ENCODE measurements at places on chromosomes 12 and 14.

- no peak overlapping the region for H3K4me3 ChIP-seq
- DNase-seq: no peak
- no peak overlapping the region for H3K27ac ChIP-seq
- H3K4me1 ChIP-seq: no peaks in the 10 kb centered on the region
These were observed 53.2 kb downstream of the DACT1 start for GRCh38 chr14:58690801-58691516.

DNA sequence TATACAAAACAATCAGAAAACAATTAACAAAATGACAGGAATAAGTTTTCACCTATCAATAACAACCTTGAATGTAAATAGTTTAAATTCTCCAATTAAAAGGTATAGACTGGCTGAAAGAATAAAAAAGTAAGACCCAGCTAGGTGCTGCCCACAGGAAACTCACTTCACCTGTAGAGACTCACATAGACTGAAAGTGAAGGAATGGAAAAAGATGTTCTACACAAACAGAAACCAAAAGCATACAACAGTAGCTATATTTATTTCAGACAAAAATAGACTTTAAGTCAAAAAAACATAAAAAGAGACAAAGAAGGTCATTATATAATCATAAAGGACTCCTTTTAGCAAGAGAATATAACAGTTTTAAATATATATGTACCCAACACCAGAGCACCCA lies 152.4 kb upstream of the PWP1 start:
- H3K4me1 ChIP-seq: no peaks in the 10 kb centered on the region
- no peak overlapping the region for H3K4me3 ChIP-seq
- no peak overlapping the region for H3K27ac ChIP-seq
- DNase-seq: no peak

GRCh38 chr12:18723752-18724151 lies 14.1 kb downstream of the PLCZ1 start:
- no peaks in the 10 kb centered on the region for H3K36me3 ChIP-seq
- no peaks in the 10 kb centered on the region for H3K27me3 ChIP-seq
- DNase-seq: no peak
- no peak overlapping the region for H3K27ac ChIP-seq
- H3K4me1 ChIP-seq: peaks cover 4% of the 10 kb centered on the region
- no peak overlapping the region for H3K4me3 ChIP-seq

GRCh38 chr12:31589904-31590641 lies 863 bp downstream of the DENND5B start:
- H3K27me3 ChIP-seq: no peaks in the 10 kb centered on the region
- no peaks in the 10 kb centered on the region for H3K36me3 ChIP-seq
- peak overlapping the region; percentile 92 for H3K4me3 ChIP-seq
- H3K27ac ChIP-seq: peak overlapping the region; percentile 96

DNA sequence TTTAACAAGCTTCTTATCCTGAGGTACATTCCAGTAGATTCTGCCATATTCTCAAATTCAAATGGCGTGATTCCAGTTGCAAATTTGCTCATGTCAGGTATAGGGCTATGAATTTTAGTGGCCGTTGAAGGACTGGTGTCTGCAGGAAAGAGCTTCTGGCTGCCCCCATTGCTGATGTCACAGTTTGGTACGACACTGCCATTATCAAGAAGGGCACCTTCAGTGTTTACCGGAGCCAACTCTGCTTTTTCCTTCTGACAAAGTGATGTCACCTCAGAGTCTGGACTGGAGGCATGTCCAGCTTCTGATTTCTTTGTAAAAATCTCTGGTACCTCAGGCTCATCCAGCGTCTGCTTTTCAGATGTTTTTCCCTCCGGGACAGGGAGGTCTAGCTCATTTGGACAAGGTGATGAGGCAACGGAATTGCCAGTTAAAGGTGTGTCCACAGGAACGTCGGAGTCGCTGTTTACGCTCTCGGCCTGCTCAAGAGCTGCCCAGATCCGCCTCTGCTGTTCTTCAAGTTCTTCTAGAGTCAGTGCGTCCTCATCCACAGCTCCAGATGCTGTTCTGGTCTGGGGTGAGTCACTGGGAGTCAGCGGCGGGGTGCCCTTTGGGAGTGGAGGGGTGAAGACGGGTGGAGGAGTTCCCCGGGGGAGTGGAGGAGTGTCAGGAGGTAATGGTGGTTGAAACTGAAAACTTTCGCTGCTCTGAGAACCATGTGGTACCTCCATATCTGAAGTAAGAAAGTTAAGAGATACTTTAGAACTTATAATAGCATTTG lies 27.0 kb downstream of the ZCCHC8 start:
- H3K4me1 ChIP-seq: no peaks in the 10 kb centered on the region
- H3K27me3 ChIP-seq: no peaks in the 10 kb centered on the region
- peaks cover 56% of the 10 kb centered on the region for H3K36me3 ChIP-seq
- no peak overlapping the region for H3K4me3 ChIP-seq

DNA sequence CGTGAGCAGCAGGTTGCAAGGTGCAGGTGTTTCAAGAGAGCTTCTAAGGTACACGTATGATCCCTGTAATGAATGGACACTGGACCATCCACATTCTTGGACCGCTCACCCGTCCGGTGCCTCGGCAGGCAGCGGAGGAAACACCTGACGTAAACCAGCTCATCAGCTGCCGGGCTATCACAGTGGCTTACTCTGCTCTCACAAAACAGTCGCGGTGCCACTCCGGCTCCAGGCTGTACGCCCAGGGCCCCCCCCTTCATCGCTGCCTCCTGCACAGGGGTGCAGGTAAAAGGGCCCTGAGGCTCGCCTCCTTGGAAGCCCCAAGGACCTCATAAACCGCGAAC lies 436 bp downstream of the VPS33A start:
- H3K4me1 ChIP-seq: no peaks in the 10 kb centered on the region
- H3K36me3 ChIP-seq: peaks cover 23% of the 10 kb centered on the region
- H3K27me3 ChIP-seq: no peaks in the 10 kb centered on the region

- H3K36me3 ChIP-seq: no peaks in the 10 kb centered on the region
- no peak overlapping the region for H3K4me3 ChIP-seq
- H3K4me1 ChIP-seq: no peaks in the 10 kb centered on the region
These were observed 4.9 kb upstream of the SUSD6 start for GRCh38 chr14:69606258-69607184.

- H3K27me3 ChIP-seq: no peaks in the 10 kb centered on the region
- H3K36me3 ChIP-seq: peaks cover 20% of the 10 kb centered on the region
- no peak for DNase-seq
- H3K27ac ChIP-seq: no peak overlapping the region
- H3K4me3 ChIP-seq: no peak overlapping the region
- H3K4me1 ChIP-seq: peaks cover 3% of the 10 kb centered on the region
These were observed 6.1 kb downstream of the NT5DC3 start for GRCh38 chr12:103834942-103835341.

DNA sequence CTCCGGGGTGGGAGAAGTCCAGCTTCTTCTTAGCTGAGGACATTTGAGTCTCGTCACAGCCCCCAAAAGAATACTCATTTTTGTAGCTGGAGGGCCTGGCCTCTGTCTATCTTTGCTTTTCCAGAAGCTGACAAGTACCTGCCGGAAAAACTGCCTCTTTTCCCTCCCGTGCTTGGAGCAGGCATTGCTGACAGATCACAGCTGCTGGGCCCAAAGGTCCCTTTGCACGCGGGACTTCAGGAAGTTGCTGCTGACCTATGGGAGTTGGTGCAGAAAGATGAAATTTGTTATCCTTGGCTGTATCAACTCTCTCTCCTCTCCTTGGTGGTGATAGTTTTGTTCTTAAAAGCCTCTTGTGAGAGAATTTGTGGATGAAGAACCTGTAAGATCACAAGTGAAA lies 92.8 kb downstream of the PAPOLA start:
- H3K4me1 ChIP-seq: no peaks in the 10 kb centered on the region
- no peak overlapping the region for H3K4me3 ChIP-seq
- peaks cover 20% of the 10 kb centered on the region for H3K27me3 ChIP-seq
- no peak overlapping the region for H3K27ac ChIP-seq
- no peaks in the 10 kb centered on the region for H3K36me3 ChIP-seq
- no peak for DNase-seq

GRCh38 chr14:79656496-79656895 lies 554.8 kb downstream of the DIO2 start:
- no peak for DNase-seq
- peaks cover 9% of the 10 kb centered on the region for H3K4me1 ChIP-seq
- no peaks in the 10 kb centered on the region for H3K36me3 ChIP-seq
- no peak overlapping the region for H3K27ac ChIP-seq
- no peak overlapping the region for H3K4me3 ChIP-seq

DNA sequence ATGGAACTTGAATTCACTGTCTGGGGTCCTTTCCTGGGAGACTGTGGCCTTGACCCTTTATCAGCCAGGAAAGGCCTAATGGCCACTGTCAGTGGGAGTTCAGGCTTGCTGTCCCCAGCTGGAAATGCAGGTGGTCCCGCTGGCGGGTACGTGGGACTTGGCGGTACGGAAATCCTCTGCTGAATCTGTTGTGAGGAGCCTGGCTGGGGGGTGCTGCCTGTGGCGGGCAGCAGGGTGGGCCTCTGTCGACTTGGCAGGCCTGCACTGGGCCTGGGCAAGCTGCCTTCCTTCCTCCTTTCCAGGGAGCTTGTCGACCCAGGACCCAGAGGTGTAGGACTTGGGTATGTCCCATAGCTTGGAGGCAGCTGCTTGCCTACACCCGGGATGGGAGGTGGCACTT lies 26.3 kb downstream of the ZFYVE21 start:
- H3K27ac ChIP-seq: no peak overlapping the region
- peak; percentile 38 for DNase-seq
- peaks cover 11% of the 10 kb centered on the region for H3K36me3 ChIP-seq
- no peaks in the 10 kb centered on the region for H3K4me1 ChIP-seq
- H3K27me3 ChIP-seq: no peaks in the 10 kb centered on the region
- H3K4me3 ChIP-seq: no peak overlapping the region

DNA sequence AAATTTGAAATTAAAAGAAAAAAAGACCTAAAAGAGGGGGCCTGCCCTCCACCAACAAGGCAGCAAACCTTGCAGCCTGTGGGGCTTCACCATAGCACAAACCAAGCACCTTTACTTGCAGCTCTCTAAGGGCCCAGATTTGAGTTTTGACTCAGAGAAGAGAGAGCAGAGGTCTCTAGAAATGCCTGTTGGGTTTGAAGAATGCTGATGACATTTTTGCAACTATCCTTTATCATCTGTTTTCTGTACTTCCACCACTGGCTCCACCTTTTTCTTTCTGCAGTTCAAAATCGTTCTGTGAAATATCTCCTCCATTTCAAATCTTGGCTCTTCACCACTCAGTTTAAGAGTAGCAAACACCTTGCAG lies 83.8 kb upstream of the HMGA2 start:
- peak overlapping the region; percentile 84 for H3K4me3 ChIP-seq
- peak overlapping the region; percentile 89 for H3K27ac ChIP-seq
- no peak for DNase-seq
- H3K4me1 ChIP-seq: peaks cover 3% of the 10 kb centered on the region
- H3K36me3 ChIP-seq: no peaks in the 10 kb centered on the region

DNA sequence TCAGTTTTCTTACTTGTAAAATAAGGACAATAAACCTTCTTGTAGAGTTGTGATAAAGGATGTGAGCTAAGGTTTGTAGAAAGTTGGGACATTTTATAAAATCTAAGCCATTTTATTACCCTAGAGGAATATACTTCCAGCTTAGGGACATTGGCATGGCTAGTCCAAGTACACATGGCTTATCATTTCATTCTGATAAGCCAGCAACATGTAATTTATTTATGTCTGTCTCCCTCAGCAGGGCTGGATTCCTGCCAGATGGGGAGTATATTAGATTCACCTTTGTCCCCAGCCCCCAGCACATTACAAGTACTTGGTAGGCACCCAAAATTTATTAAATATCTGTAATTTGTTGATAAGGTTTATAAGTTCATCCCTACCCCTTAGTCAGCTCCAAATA lies 6.3 kb upstream of the ATG14 start:
- H3K27me3 ChIP-seq: no peaks in the 10 kb centered on the region
- no peaks in the 10 kb centered on the region for H3K4me1 ChIP-seq
- no peak for DNase-seq
- H3K4me3 ChIP-seq: no peak overlapping the region

- H3K27ac ChIP-seq: no peak overlapping the region
- no peaks in the 10 kb centered on the region for H3K36me3 ChIP-seq
- DNase-seq: no peak
- no peaks in the 10 kb centered on the region for H3K4me1 ChIP-seq
These were observed 147.9 kb upstream of the NCOR2 start for GRCh38 chr12:124715121-124715990.

GRCh38 chr14:91293281-91293680 lies 48.8 kb upstream of the GPR68 start:
- no peaks in the 10 kb centered on the region for H3K4me1 ChIP-seq
- no peaks in the 10 kb centered on the region for H3K27me3 ChIP-seq
- peaks cover 38% of the 10 kb centered on the region for H3K36me3 ChIP-seq
- no peak overlapping the region for H3K4me3 ChIP-seq

GRCh38 chr14:69392481-69392880 lies 5.6 kb downstream of the ERH start:
- H3K4me1 ChIP-seq: no peaks in the 10 kb centered on the region
- DNase-seq: no peak
- H3K4me3 ChIP-seq: no peak overlapping the region
- peaks cover 87% of the 10 kb centered on the region for H3K36me3 ChIP-seq

DNA sequence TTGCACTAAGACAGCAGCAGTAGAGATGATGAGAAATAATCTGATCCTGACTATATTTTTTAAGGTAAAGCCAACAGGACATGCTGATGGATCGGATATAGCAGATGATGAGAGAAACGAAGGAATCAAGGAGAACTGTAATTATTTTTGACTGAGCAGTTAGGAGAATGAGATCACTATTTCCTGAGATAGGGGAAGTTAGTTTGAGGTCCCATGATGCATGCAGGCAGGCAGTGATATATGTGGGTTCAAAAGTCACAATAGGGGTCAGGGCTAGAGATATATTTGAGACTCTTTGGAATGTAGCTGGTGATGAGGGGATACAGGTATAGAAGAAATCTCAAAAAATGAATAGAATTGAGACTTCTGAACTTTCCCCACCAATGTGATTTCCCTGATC lies 107.6 kb downstream of the GTF2A1 start:
- no peaks in the 10 kb centered on the region for H3K27me3 ChIP-seq
- H3K27ac ChIP-seq: no peak overlapping the region
- no peaks in the 10 kb centered on the region for H3K36me3 ChIP-seq
- DNase-seq: no peak

- no peak for DNase-seq
- H3K27ac ChIP-seq: no peak overlapping the region
- H3K4me3 ChIP-seq: no peak overlapping the region
- no peaks in the 10 kb centered on the region for H3K36me3 ChIP-seq
- no peaks in the 10 kb centered on the region for H3K27me3 ChIP-seq
These were observed 156.1 kb upstream of the TMEM260 start for GRCh38 chr14:56423544-56423943.

DNA sequence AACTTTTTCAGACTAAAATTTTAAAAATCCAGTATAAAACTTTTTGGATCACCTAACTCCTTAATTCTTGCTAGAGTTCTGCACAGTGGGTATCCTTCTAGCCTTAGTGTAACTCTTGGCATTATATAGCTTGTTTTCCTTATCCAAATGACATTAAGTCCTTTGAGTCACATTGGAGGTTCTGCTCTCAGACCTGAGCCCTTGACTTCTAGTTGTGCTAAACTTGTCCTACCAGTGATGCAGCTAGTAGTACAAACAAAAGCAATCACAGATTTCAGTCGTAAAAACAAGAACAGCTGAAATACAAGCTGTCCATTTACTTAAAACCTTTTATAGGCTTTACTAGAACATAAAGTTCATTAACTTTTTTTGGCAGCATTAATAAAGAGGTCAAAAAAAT lies 10.5 kb downstream of the ZBTB1 start:
- peaks cover 12% of the 10 kb centered on the region for H3K36me3 ChIP-seq
- H3K27me3 ChIP-seq: no peaks in the 10 kb centered on the region
- H3K4me1 ChIP-seq: no peaks in the 10 kb centered on the region
- H3K4me3 ChIP-seq: no peak overlapping the region
- no peak overlapping the region for H3K27ac ChIP-seq
- DNase-seq: no peak

GRCh38 chr12:4445156-4446101 lies at the start of gene FGF6:
Gene FGF6 (minus strand): TSS chr12:4445815. CDS start chr12:4445570, 245 bp downstream.
- no peaks in the 10 kb centered on the region for H3K36me3 ChIP-seq
- H3K27me3 ChIP-seq: peaks cover 41% of the 10 kb centered on the region
- peaks cover 16% of the 10 kb centered on the region for H3K4me1 ChIP-seq
- H3K27ac ChIP-seq: no peak within 1 kb of the TSS
